Kidney (tissue), 22 donors: ENCODE measurements at places on chromosomes 12 and 14. TPM values are rescaled to one million over a fixed set of nuclear protein-coding genes. Genes with fewer than 3 reads are reported as not detected.

The LRTM2 gene
- not detected for polyA plus RNA-seq

The RPL10L gene
- polyA plus RNA-seq: not detected

The NXPH4 gene
- polyA plus RNA-seq: 0.71 TPM

The FZD10 gene
- 0.11 TPM for polyA plus RNA-seq

- H3K4me1 ChIP-seq: no peaks in the 10 kb centered on the region
- no peak overlapping the region for H3K27ac ChIP-seq
- H3K36me3 ChIP-seq: no peaks in the 10 kb centered on the region
- DNase-seq: no peak
Measured at GRCh38 chr12:94593822-94594442, 56.4 kb downstream of the TMCC3 start.

- H3K4me3 ChIP-seq: no peak overlapping the region
- no peaks in the 10 kb centered on the region for H3K4me1 ChIP-seq
- no peaks in the 10 kb centered on the region for H3K36me3 ChIP-seq
- no peak overlapping the region for H3K27ac ChIP-seq
- H3K27me3 ChIP-seq: no peaks in the 10 kb centered on the region
Measured at GRCh38 chr14:87334997-87335685, 657.8 kb downstream of the GALC start.

DNA sequence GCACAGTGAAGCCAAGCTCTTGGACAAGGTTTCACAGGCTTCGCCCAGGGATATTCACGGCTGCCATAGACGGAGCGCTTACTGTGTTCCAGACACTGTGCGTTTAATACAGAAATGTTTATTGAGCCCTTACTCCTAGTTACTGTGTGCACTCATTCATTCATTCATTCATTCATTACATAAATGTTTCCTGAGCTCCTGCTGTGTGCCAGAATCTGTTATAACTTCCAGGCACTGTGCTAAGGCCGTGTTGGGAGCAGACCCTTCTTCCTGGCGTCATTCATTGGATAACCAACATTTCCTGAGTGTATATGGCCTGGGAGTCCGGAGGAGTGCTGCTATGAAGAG, 760 bp upstream of the MED13L start:
- DNase-seq: no peak
- H3K27me3 ChIP-seq: no peaks in the 10 kb centered on the region
- peak overlapping the region; percentile 48 for H3K4me3 ChIP-seq
- no peak overlapping the region for H3K27ac ChIP-seq
- no peaks in the 10 kb centered on the region for H3K36me3 ChIP-seq

GRCh38 chr14:91872517-91873470, 5.5 kb upstream of the TC2N start:
- H3K4me3 ChIP-seq: no peak overlapping the region
- H3K27ac ChIP-seq: peak overlapping the region; percentile 5
- H3K36me3 ChIP-seq: peaks cover 2% of the 10 kb centered on the region
- H3K27me3 ChIP-seq: no peaks in the 10 kb centered on the region

DNA sequence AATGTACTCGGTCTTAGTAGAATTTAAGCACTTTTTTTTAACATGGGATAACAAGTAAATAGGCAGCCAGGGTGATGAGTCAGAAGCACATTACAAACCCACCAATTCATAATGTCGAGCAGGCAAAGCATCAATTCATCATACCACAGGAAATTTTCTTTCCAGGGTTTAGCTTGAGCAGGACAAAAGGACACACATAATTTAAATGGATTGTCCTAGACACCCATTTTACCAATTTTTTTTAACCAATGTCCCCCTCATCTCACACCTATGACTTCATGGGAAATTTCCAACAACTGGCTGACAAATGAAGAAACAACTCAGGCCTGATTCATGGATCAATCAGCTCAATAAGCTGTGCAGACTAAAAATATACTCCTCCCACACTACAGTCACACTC, 58.8 kb upstream of the FOXG1 start:
- no peak overlapping the region for H3K4me3 ChIP-seq
- H3K36me3 ChIP-seq: no peaks in the 10 kb centered on the region
- H3K27me3 ChIP-seq: no peaks in the 10 kb centered on the region

DNA sequence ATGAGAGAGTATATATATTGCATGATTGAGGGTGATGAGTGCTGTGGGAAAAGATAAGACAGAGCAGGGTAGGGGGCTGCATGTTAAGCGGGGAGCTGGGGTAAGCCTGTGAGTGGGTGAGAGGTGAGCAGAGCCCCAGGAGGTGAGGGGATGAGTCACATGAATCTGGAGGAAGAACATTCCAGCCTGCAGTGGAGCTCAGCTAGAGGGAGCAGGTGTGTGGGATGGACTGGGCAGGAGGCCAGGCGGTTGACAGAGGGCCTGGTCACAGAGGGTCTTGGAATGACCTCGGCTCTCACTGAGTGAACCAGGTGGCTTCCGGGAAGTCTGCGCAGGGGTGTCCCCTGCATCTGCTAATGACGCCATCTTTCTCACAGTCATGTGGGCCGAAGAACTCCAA, 44.4 kb downstream of the GIT2 start:
- H3K4me1 ChIP-seq: peaks cover 37% of the 10 kb centered on the region
- H3K4me3 ChIP-seq: no peak overlapping the region
- DNase-seq: no peak
- peaks cover 15% of the 10 kb centered on the region for H3K36me3 ChIP-seq

GRCh38 chr12:94762943-94763342, 112.6 kb upstream of the TMCC3 start:
- no peaks in the 10 kb centered on the region for H3K36me3 ChIP-seq
- H3K4me3 ChIP-seq: no peak overlapping the region
- no peak for DNase-seq
- H3K4me1 ChIP-seq: peaks cover 3% of the 10 kb centered on the region
- H3K27me3 ChIP-seq: no peaks in the 10 kb centered on the region
- H3K27ac ChIP-seq: no peak overlapping the region

DNA sequence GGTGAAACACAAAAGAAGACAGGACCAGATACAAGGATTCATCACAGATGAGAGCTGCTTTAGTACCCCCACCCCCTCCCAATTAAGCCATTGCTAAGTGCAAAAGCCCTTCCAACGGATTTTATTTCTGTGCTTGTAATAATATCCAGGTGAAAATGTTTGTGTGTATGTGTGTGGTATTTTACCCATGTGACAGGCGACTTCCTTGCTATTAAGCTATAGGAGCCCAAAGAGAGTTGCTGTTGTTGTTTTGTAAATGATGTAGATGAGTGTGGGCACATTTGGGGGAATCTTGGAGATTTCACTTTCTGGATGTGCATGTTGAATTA, 3.2 kb upstream of the HOXC4 start:
- H3K4me1 ChIP-seq: peaks cover 14% of the 10 kb centered on the region
- H3K36me3 ChIP-seq: peaks cover 3% of the 10 kb centered on the region
- peaks cover 7% of the 10 kb centered on the region for H3K27me3 ChIP-seq

- H3K4me1 ChIP-seq: no peaks in the 10 kb centered on the region
- H3K27me3 ChIP-seq: no peaks in the 10 kb centered on the region
- DNase-seq: peak; percentile 99
- H3K36me3 ChIP-seq: no peaks in the 10 kb centered on the region
- H3K4me3 ChIP-seq: peak overlapping the region; percentile 74
Measured at GRCh38 chr12:89709157-89709994, 738 bp upstream of the ATP2B1 start.

DNA sequence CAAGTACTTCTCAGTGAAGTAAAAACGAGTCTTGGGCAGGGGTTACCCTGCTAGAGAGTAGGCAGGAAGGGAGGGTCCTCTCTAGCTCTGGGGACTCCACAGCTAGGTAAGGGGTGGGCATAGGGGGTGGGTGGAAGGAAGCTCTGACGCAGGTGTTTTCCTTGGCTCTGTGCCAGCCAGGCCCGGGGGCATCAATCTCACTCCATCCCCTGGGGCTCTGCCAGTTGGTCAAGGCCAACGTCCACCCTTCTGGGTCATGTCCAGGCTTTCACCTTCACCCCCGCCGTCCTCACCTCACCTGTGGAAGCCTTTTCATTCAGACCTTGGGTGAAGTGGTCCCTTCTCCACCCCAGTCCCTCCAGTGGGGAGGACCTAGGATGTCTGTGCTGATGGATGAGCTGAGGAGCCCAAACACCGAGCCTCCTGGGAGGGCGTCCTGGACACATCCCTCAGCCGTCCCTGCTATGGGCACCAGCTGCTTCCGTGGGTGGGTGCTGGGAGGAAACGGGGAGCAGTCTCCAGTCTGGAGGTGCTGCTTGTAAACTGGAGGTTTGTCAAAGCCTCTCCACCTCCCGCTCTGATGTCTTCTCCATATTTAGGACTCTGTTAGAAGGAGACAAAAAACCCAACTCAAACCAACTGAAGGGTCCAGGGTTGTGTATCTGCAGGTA, 71.5 kb upstream of the SFSWAP start:
- H3K4me1 ChIP-seq: no peaks in the 10 kb centered on the region
- H3K4me3 ChIP-seq: no peak overlapping the region
- H3K27ac ChIP-seq: no peak overlapping the region
- H3K36me3 ChIP-seq: no peaks in the 10 kb centered on the region
- no peaks in the 10 kb centered on the region for H3K27me3 ChIP-seq

- no peak for DNase-seq
- no peaks in the 10 kb centered on the region for H3K27me3 ChIP-seq
- H3K36me3 ChIP-seq: no peaks in the 10 kb centered on the region
- no peaks in the 10 kb centered on the region for H3K4me1 ChIP-seq
Measured at GRCh38 chr12:44101475-44101874, 265.6 kb downstream of the TMEM117 start.

DNA sequence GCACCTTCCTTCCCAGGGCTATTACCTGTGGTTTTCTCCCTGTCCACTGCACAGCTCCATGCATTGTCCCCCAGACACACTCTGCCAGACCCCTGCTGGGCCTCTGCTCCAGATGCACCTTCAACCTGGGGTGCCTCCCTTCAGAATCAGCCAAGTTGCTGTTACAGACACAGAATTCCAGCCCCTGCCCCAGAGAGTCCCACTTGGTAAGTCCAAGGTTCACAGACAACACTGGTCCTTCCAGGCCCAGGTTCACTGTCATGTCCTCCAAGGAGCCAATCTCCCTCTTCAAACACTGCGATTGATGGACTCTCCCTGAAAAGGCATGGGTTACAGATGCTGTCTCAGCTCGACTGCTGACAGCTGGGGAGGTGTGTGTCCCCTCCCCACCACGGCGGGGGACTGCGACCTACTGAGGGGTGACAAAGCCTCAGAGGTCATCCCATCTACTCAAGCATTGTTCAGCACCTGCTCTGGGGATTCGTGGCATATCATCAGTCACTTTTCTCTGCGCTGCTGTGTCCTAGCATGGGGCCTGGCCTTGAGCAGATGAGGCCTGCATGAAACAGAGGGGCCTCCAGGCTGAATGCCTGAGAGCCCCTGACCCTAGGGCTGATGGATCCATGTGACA, 24.3 kb downstream of the CALM1 start:
- no peaks in the 10 kb centered on the region for H3K36me3 ChIP-seq
- no peaks in the 10 kb centered on the region for H3K4me1 ChIP-seq
- no peaks in the 10 kb centered on the region for H3K27me3 ChIP-seq
- H3K27ac ChIP-seq: no peak overlapping the region
- H3K4me3 ChIP-seq: no peak overlapping the region

- H3K36me3 ChIP-seq: no peaks in the 10 kb centered on the region
- no peaks in the 10 kb centered on the region for H3K27me3 ChIP-seq
- no peak overlapping the region for H3K4me3 ChIP-seq
Measured at GRCh38 chr14:24705840-24706239, 71.8 kb upstream of the GZMB start.

- DNase-seq: no peak
- H3K4me3 ChIP-seq: no peak overlapping the region
- H3K4me1 ChIP-seq: no peaks in the 10 kb centered on the region
- H3K27me3 ChIP-seq: no peaks in the 10 kb centered on the region
- peaks cover 9% of the 10 kb centered on the region for H3K36me3 ChIP-seq
Measured at GRCh38 chr14:74476107-74476506, 17.0 kb downstream of the NPC2 start.

GRCh38 chr12:29008786-29009185, 140.3 kb upstream of the FAR2 start:
- DNase-seq: no peak
- H3K4me3 ChIP-seq: no peak overlapping the region
- H3K36me3 ChIP-seq: no peaks in the 10 kb centered on the region
- no peak overlapping the region for H3K27ac ChIP-seq
